Progenitor cell of endocrine pancreas (in vitro differentiated cells): ENCODE measurements at places on chromosomes 6 and 20.

DNA sequence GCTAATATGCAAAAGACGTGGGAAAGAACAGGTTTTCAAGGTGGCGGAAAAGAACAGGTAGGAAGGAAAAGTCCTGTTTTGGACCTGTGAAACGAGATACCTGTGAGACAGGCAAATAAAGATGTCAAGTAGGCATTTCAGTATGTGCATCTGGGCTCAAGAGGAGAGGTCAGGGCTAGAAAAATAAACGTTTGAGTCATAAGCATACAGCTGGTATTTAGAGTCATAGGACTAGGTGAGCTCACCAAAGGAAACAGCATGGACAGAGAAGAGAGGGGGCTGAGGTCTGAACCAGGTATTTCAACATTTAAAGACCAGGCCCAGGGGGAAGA is 14.9 kb downstream of the MTFR2 start:
- no peak for DNase-seq

GRCh38 chr6:26286168-26286877 is 78.7 kb upstream of the BTN3A2 start:
- DNase-seq: peak; percentile 61

DNA sequence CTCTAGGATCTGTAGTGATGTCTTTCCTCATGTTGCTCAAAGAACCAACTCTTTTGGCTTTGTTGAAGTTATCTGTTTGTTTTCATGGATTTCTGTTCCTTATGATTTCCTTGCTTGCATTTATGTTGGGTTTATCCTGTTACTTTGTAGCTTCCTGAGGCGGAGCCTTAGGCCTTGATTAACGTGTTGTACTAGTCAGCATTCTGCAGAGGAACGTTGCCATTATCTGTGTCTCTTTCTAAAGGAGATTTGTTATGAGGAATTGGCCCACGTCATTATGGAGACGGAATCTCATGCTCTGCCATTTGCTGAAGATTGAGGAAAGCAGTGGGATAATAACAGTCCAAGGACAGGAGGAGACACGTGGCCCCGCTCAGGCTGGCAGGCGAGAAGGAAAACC is 29.9 kb downstream of the UCKL1 start:
- DNase-seq: no peak

DNA sequence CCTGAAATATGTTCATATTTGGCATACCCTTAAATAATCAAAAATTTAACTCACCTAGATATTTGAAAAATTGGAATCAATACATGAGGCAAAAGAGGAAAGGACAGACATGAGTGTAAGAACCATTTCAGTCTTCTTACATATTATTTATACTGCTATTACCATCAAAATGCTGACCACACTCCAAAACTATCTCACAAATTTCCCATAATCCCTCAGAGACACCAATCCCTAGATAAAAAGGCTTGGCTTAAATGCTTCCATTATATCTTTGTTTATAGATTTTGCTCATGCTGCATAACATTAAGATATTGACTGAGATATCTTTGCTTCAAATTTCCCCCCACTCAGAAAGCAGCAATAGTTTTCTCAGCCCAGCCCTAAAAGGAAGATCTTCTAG is 11.7 kb upstream of the NT5DC1 start:
- no peak for DNase-seq

DNA sequence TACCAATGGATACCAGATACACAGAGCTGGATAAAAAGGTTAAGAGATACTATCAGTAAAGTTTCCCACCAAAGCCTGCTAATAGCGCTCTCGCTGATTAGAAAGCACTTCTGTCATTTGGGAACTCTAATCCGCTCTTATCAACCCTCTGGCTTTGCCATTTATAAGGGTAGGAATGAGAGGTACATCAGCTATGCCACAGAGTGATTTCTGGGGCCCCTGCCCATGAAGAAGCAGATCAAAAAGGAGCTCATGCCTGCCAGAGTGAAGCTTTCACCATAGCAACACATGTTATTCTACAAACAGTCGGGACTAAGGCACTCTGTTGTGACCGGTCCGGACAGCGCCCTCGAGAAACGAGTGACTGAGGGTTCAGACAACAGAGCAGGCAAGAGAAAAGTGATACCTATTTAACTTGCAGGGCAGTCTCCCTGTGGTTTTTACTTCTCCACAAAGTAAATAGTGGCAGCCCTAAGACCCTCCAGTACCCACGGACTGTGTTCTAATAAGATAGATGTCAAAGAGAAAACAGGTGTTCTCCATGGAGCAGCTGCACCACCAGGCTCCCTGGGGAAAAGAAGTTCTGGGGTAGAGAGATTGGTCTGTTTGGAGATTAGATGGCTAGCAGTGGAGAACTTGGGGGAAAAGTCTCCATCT is 5.6 kb downstream of the TRAM2 start:
- no peak for DNase-seq

DNA sequence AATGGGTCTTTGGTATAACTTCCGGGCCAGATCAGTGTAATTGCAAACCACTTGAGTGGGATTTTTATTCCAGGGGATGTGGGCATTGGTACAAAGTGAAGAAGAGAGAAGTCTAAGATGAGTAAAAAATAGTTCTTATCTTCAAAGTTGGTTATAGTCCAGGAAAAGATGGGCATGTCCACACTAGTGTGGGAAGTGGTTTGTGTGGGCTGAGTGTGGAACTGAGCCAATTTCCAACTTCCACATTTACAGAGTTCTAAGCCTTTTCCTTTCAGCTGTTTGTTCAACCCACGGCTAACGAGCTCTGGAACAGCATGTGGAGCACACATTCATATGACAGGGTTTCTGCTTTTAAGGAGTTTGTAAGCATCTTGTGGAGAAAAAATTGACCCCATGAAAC is 72.3 kb upstream of the IFNGR1 start:
- DNase-seq: no peak

DNA sequence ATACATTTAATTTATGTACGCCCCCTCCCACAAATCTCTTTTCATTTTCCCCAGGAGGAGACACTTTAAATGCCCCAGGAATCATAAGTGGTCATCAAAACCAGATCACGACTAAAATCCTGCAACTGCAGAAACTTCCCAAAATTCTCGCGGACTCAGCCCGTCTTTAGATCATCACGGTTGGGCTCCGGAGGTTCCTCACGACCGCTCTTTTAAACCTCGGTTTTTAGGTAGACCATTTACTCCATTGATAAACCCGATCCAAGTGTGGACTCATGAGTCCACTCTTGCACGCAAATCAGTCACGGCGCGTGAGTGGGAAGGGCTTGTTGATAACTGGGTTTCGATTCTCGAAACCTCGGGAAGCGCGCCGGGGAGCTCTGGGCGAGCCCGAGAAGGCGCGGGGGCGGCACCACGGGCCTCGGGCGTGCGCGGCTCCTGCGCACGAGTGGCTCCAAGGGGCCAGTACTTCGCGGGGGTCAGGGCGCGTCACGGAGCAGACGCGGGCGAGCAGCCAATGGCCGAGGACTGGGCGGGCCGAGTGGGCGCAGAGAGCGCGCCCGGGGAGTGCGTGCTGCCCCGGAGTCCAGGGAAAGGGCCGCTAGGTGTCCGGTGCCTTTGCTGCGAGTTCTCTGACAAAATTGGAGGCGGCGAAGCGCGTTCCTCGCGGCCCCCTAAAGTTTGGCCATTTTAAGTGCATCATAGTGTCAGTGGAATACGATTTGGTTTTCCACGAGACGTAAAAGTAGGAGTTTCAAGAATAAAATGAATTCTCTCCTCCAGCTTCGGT is 635 bp upstream of the TENT5A start:
- DNase-seq: peak; percentile 75

- DNase-seq: no peak
Measured at GRCh38 chr6:134675110-134676054, 274.5 kb downstream of the ALDH8A1 start.

DNA sequence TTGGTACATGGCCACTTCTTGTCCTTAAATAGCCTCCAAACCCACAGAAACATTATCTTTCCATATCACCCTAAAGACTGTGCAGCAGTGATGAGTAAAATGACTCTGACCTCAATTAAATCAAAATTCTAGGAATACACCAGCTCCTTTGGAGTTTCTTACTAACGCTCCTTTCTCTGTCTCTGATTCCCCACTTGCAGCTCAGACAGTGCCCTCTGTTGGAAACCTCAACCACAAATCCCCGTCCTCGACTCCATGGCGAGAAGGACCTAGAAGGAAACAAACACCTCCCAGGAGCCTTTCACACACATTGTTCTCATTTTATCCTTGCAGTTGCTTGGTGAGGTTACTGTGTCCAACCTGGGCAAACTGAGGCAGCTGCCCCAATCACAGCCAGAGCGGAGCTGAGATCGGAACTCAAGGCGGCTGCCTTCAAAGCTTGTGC is 17.7 kb upstream of the PARD6B start:
- no peak for DNase-seq

- no peak for DNase-seq
Measured at GRCh38 chr6:48835421-48835958, 627.6 kb downstream of the MMUT start.

DNA sequence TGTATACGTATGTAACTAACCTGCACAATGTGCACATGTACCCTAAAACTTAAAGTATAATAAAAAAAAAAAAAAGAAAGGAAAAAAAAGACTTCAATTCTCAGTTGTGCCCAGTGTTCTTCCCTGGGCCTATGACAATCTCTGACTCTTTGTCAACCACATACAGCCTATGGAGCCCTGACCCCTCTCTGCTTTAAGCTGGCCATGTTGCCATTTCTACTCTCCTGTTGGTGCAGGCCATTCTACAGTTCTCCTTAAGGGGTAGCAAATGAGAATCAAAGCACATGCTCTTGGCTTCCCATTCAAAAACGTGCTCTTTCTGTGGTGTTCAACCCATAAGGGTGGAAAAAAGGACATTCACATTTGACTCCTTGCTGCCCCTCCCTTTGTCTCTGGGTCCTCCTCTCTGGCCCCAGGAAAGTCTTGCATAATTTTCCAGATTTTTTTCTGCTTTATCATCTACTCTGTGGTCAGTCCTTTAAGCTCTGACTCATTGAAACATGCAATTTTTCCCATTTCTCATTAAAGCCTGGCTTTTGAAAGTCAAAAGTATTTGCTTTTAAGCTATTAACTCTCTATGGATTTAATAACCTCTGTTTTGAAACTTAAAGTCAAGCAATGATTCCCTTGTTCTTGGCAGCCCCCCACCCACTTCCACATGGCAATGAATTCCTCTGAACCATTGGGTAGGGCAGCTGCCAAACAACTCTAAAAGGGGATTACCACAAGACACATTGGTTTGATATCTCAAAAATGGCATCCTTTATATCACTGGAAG is 208.6 kb upstream of the MCHR2 start:
- DNase-seq: no peak

GRCh38 chr20:63295422-63295821 is 2.4 kb downstream of the COL20A1 start:
- no peak for DNase-seq

- no peak for DNase-seq
Measured at GRCh38 chr6:100488244-100488643, 23.5 kb upstream of the SIM1 start.

DNA sequence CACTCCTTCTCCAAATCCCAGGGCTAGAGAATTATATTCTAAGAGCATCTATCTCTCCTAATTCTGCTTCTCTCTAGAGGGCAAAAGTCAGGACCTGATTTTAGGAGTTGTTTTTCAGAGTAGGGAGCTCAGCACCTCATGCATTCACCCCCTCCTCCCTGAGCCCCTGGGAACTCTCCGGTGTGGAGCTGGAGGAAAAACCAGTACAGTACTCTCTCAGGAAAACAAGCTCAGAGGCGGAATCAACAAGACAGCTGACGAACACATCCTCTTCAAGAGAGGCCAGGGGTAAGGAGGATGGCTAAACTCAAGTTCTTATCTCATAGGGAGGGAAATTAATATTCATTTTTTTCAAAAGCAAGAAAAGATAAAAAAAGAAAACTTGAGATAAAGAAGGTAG is 120.1 kb upstream of the CDYL start:
- no peak for DNase-seq

DNA sequence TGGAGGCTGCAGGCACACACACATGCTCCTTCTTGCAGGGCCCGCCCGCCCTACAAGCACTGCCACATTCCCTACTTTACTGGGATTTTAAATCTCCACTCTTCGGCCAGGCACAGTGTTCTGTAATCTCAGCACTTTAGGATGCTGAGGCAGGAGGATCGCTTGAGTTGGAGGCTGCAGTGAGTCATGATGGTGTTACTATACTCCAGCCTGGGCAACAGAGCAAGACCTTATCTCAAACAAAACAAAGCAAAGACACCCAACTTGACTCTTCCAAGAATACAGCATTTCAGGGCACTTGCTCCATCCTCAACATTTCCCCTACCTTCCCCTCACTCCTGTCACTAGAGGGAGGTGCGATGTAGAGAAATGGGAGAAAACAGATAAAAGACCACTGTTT is 194.0 kb downstream of the MYLK4 start:
- DNase-seq: no peak

DNA sequence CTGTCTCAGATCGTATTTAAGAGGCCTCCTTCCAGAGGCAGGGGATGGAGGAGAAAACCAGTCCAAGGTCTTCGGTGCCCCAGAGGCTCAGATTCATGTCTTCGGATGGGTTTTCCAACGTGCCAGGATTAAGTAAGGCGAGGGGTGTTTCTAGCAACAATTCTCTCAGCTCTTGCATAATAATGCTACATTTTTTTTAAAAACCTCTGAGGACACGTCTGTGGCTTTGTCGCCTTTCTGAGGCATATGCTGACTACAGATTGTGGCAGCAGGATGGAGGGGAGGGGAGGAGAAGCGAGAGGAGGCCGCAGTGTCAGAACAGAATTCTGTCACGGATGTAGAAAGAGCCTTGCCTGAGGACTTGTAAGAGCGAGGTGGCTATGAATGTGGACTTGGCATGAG is 17.7 kb upstream of the CCDC167 start:
- DNase-seq: no peak

GRCh38 chr20:35539756-35540212 is 2.1 kb upstream of the ERGIC3 start:
- peak; percentile 24 for DNase-seq

- no peak for DNase-seq
Measured at GRCh38 chr6:2986722-2987221, 12.9 kb upstream of the NQO2 start.

DNA sequence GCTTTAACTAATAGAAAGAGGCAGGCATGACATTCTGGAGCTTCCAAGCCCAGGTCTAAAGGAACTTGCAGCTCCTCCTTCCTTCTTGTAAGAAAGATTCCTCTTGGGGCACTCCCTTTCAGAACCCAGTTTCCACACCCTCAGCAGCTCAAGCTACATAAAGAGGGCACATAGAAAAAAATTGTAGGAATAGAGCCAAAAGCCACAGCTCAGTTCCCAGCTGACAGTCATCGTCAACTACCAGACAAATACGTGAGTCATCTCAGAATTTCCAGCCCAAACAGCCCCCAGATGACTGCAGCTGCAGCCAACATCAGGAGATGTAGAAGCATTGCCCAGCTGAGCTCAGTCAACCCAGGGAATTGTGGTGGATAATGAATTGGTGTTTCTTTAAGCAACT is 349.8 kb upstream of the ARID1B start:
- no peak for DNase-seq

- DNase-seq: no peak
Measured at GRCh38 chr6:72424476-72424875, 197.4 kb upstream of the KCNQ5 start.

- DNase-seq: no peak
Measured at GRCh38 chr6:145895802-145896201, 68.4 kb downstream of the SHPRH start.
